ENCODE measurements at places on chromosomes 11 and 22.

- DNase-seq: peak; percentile 37
Measured at GRCh38 chr11:2156416-2157182, 4.4 kb downstream of the INS start.

- no peak for DNase-seq
Measured at GRCh38 chr11:97772705-97773104, 1248.0 kb upstream of the CNTN5 start.

GRCh38 chr11:60791153-60791933 lies 6.2 kb downstream of the MS4A10 start:
- no peak for DNase-seq

GRCh38 chr11:131914361-131914774 lies 544.0 kb downstream of the NTM start:
- no peak for DNase-seq

DNA sequence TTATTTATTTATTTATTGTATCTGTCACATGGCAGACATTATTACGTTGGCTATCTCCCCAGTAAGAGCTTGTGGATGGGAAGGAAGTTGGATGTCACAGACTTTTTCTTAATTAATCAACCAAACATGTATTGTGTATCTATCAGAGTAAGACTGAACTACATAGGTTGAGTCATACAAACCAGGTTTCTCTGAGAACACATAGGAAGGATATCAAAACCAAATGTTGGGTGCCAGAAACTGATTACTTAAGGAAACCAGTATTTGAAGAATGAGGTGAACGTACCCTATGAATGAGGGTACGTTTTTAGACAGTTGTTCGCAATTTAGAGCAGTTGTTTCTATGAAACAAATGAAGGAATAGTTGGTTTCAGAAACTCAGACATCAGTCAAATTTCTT lies 136.4 kb downstream of the SLC17A6 start:
- DNase-seq: no peak

DNA sequence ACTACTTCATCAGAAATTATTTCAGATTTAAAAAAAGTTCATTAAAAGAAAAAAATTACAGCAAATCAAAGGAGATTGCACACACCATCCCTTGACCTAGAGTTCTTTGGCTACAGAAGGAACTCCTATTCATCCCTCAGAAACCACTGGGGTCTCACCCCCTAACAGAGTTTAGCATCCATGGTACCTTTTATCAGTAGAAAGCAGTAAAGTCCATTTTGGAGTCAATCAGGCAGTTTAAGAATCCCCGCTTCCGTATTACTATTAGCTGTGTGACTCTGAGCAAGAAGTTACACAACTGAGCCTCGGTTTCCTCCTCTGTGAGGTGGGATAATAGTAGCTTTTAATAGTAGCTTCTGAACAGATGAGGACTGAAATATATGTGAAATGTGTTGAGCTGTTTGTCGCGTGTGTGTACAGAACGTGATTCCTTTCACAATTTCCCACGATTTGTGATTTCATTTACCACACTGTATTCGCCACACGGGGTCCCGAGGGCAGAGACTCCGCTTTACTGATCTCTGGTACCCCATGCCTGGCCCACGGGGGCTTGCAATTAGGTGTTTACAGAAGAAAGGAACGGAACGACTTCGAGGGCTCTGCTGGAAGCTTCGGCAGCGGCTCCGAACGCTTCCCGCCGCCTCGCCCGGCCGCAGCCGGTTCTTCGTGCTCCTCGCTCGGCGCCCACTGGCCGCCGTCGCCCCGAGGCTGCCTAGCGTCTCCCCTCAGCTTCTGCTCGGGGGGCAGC lies 72.5 kb upstream of the ZBED5 start:
- no peak for DNase-seq

DNA sequence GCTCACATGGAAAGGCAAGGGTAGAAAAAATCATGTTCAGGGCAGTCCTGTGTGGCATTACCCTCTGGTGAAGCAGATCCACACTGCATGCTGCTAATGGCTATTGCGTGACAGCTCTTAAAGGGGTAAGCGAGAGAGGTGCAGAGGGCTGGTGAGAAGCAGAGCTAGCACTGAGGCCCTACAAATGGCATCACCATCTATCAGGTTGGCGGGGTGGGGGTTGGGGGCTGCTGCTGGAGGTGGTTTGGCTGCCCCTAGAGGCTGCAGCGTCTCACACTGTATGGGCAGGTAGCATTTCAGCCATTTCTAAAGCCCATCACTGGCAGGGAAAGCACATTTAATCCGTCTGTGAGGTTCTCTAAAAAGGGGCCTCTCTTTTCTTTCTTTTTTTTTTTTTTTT lies 16.9 kb upstream of the TMA7B start:
- no peak for DNase-seq

- no peak for DNase-seq
Measured at GRCh38 chr11:18365741-18366140, 28.6 kb upstream of the LDHA start.

DNA sequence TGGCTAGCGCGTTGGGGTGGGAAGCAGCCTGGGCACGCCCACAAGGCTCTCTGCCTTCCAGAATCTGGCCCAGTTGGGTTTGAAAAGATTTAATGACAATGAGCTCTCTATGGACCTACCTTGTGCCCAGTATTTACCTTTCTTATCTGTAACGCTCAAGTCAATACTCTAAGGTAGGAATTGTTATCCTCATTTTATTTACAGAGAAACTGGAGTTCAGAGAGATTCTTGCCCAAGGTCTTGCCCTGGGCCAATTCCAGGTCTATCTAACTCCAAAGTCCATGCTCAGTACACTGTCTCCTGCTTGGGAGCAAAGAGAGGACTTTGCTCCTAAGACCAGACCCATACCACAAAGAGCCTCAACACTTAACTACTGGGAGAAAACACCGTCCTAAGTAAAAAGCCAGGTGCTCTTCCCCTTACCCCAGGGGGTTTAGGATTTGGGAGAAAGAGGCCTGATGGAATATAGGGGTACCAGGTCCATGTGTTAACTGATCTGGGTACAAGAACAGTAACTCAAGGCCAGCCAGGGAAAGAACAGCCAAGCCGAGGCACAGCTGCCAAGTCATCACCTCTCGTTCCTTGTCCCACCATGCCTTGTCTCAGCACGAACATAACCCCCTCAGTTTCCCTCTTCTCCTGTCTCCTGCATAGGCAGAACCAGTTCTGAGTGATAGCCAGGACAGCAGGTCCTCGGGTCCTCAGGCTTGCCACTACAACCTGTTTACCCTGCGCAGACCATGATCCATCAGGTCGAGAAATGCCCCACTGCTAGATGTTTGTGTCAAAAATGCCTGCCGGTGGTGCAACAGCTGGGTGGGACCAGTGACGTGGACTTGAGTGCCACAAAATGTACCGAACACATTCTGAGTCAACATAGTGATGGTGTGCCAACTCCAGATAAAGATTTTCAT lies 14.6 kb downstream of the APOA4 start:
- no peak for DNase-seq

GRCh38 chr11:21258414-21258813 lies 589.0 kb downstream of the NELL1 start:
- DNase-seq: no peak

DNA sequence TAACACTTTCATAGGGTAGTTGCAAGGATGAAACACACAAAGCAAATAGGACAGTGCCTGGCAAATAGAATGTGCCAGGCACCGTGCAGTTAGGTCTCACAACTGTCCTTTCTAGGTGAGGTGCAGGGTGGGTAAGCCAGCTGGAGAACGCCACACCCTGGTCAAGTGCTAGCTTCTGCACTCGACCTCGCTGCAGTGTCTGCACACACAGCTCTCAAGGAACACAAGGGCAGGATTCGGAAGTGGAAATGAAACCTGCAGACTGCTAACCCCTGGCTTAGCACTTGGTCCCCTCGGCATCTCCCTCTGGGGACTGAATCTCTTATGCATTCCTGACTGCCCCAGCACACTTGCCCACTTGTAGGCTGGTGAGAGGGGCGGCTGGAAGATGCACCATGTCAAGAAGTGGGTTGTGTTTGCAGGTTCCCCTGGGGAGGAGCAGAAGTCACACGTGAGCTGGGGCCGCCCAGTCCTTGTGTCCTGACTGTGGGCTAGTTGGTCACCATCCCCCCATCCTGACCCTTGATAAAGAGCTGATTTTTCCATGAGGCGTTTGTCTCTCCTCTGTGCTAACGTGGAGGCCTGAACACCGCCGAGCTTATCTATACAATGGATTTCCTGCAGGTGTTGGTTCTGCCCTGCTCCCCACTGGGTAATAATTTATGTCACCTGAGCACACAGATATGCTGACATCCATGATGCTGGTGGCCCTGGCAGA lies 89.0 kb downstream of the MICAL2 start:
- DNase-seq: no peak

DNA sequence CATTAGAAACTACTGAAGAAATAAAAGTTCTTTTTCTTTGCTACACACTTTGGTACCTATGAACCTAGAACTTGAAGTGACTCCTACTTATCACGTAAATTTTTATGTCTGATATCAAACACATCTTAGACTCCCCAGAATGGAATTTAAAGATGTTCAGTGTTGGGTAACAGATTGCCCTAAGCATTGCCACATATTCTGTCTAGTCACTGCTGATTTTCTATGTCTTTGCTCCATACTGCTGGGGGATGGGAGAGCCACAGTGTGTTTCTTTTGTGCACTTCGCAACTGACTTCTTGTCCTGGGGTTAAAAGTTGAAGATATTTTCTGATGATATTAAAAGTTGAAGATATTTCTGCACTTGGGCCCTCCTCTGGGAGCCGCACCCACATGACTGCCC lies 19.4 kb upstream of the MYO18B start:
- no peak for DNase-seq

DNA sequence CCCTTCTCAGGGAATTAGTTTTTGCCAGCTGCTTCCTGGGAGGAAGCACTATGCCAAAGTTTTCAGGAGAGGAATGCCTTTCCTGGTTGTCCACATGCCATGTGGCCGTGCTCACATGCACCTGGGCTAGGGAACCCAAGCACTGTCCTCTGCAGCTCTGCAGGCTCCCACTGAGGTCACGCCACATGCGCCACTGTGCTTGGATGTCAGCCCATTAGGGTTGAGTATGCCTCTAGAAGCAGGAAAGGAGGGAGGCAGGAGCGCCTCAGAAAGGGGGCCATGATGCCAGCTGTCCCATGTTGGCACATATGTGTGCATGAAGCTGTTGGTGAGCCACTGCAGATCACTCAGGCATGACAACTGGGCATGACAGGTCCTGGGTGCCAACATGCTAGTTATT lies 81.6 kb upstream of the SUSD2 start:
- DNase-seq: no peak

- no peak for DNase-seq
Measured at GRCh38 chr11:131378931-131379330, 8.5 kb downstream of the NTM start.

DNA sequence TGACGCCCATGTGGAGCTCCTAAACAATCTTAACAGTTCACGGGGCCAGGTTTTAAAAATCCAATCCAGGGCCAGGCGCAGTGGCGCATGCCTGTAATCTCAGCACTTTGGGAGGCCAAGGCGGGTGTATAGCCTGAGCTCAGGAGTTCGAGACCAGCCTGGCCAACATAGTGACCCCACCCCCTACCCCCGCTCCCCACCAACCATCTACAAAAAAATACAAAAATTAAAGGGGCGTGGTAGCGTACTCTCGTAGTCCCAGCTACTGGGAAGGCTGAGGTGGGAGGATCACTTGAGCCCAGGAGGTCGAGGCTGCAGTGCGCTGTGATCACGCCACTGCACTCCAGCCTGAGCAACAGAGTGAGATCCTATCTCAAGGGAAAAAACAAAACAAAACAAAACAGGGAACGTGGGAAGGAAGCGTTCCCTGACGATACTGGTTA lies 689 bp upstream of the SART1 start:
- DNase-seq: no peak

GRCh38 chr22:22098457-22099193 lies 116.0 kb upstream of the TOP3B start:
- no peak for DNase-seq

GRCh38 chr22:39344046-39344390 lies 5.8 kb upstream of the SYNGR1 start:
- no peak for DNase-seq

GRCh38 chr22:50140615-50141014 lies 29.9 kb upstream of the PANX2 start:
- DNase-seq: no peak

DNA sequence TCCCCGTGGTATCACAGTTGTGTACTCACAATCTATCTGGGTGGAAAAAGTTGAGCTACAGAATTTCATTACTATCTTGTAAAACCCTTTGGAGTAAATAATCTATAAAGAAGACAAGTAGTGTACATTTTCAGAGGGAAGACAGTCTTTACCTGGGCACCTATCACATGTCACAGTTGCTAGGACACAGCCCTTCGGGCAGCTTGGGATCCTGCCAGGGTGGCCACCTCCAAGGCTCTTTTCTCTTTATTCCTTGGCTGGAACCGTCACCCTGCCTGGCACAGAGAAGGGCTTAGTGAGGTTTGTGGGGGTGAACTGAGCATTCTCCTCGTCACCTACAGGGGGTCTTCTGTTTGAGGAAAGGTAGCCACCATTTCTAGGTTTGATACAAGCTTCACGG lies 23.6 kb downstream of the LRRC74B start:
- DNase-seq: no peak

DNA sequence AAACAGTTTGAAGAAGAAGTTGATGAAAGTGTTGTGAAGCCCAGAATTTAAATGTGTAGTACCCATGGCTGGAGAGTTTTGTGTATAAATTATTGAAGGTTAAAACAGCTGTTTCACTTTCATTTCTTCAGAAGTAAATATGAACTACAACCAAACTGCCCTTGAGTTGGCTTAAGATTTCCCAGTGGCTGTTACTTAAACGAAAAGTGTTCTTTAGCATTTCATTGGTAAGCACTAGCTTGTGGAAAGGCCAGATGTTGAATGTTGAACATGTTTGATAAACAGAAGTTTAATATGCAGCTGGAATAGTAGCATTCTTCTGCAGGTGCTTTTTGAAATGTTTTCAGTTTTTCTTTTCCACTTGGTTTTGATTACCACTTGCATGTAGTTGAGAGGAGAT lies 83.2 kb upstream of the TNRC6B start:
- DNase-seq: peak; percentile 20

- no peak for DNase-seq
Measured at GRCh38 chr11:36033082-36033751, 89.4 kb downstream of the LDLRAD3 start.

DNA sequence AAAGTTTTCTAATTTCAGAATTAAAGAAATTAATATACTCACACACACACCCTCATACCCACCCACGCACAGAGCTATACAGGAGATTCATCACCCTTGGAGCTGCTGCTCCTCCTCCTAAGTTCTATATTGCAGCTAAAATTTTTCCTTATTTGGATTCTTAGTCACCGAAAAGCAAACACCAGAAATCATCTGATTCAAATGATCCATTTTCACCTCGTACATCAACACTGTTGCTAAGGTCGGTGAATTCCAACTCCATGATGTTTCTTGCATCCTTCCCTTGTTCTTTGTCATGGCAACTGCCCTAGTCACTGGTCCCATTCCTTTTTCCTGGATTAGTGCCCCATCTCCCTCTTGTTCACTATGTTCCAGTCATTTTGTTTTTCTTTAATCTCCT lies 286.2 kb downstream of the GRM5 start:
- DNase-seq: no peak

- no peak for DNase-seq
Measured at GRCh38 chr11:115249061-115249578, 255.1 kb downstream of the CADM1 start.

- no peak for DNase-seq
Measured at GRCh38 chr11:45289369-45289768, 3.2 kb upstream of the SYT13 start.

GRCh38 chr22:41952713-41953112 lies 763 bp downstream of the SMIM45 start:
- no peak for DNase-seq

GRCh38 chr11:1333091-1333772 lies 23.8 kb upstream of the TOLLIP start:
- DNase-seq: no peak

All from CD4-positive, alpha-beta T cell treated with Interleukin-15 for 4 hours (primary cell).